ENCODE measurements at places on chromosomes 4 and X.

DNA sequence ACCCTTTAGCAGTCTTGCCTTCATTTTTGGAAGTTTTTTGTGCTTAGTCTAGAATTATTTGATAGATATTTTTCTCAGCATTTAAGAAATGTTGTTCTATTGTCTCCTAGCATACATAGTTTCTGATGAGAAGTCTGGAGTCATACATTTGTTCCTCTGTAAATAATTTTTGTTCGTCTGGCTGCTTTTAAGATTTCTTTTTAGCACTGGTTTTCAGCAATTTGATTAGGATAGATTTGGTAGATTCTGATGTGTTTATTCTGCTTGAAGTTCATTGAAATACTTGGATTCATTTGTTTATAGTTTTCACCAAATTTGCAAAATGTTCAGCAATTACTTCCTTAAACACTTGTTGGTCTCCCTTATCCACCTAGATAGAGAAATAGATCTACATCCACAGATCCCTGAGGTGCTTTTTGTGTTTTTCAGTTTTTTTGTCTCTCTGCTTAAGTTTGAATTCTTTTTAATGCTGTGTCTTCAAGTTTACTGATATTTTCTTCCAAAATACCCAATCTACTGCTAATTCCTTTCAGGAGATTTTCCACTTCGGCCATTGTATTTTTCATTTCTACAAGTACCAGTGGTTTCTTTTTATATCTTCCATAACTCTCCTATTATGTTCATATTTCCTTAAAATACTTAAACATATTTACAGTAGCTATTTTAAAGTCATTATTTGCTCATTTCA, 64.9 kb downstream of the ABLIM2 start:
- no peak for DNase-seq

DNA sequence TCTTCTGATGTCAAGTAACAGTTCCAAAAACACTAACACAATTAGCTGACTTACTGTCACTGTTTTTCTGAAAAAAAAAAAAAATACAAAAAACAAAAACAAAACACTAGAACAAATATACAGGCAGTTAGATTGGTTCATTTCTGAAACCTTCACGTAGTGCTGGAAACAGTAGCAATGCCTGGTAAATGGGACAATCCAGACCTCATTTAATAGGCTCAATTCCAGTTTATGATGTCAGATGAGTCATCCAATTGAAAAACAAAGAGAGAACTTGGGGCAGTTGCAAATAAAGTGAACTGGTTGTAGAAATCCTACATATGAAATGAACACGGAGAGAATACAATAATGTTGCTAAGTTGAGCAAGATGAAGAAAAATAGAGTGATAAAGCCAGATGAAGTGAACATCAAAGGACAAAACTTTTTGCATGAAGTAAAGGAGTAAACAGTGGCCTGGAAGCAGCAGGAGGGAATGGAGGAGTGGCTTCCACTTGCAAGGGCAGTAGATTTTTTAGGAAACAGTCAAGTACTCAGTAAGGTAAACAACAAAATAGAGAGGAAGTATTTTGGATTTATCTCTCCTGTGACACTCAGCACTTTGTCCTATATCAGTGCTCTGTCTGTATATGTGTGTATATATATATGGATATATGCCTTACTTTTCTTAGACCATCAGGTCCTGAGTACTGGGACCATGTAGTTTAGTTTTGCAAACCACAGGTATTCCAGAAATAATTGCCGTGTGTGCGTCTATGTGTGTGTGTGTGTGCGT, 39.3 kb upstream of the MAGEA10 start:
- DNase-seq, result no peak

DNA sequence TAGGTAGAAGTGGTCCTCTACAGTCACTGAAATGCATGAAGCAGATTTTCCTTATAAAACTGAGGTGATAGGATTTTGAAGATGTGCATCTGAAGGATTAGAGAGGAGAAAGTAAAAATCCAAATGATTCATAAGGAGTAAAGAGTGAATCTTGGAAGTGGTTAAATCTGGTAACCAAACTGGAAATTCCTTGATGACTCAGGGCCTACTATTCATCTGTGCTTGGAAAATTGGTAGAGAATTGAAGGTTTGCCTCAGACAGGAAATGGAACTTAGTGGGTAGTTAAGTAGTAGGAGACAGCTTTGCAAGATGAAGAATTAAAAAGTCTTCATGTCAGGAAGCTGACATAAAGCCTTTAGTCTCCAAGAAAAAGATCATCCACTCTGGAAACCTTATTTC, 368.9 kb upstream of the CTSO start:
- peak; percentile 76 for DNase-seq

- DNase-seq, result peak; percentile 47
These were observed 133.0 kb downstream of the RAPGEF2 start for GRCh38 chr4:159235779-159236368.

- peak; percentile 40 for DNase-seq
These were observed 13.7 kb downstream of the DDX60 start for GRCh38 chr4:168304744-168305459.

- DNase-seq, result no peak
These were observed 19.9 kb upstream of the PABPC5 start for GRCh38 chrX:91414713-91415112.

DNA sequence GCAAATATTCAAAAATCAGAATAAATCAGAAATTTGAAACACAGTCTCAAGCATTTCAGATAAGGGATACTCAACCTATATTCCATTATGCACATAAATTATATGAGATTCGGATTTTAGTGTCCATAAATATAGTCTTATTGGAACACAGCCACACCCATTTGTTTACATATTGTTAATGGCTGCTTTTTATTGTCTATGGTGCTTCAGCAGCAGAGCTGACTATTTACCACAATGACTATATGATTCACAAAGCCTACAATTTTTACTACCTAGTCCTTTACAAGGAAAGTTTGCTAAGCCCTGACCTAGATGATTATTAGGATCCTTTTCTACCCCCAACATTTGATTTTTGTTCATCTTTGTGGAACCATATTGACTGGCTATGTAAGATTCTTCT, 63.9 kb downstream of the IL1RAPL1 start:
- no peak for DNase-seq

GRCh38 chrX:49910344-49910743, 12.1 kb upstream of the CLCN5 start:
- no peak for DNase-seq

- no peak for DNase-seq
These were observed 35.8 kb downstream of the PSAPL1 start for GRCh38 chr4:7398788-7399439.

- no peak for DNase-seq
These were observed 2.1 kb downstream of the ELOVL6 start for GRCh38 chr4:110196206-110196870.

GRCh38 chr4:166481055-166481454, 608.0 kb downstream of the TLL1 start:
- DNase-seq, result no peak

DNA sequence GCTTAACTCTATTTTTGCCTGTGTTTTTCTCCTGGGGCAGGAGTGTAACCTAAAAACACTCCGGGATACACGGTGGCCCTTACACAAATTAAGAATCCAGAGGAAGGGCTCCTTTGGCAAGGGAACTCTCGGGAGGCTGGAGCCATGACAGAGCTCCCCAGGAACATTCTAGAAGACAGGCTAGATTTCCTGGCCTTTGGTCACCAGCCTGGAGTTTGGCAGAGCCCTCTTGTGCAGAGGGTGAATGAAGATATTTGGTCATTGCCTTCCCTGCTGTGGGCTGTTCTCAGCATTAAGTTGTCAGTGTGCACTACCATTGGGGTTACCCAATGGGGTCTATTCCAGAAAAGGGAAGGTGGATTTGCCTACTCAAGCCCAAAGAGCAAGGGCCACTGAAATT, 53.8 kb upstream of the LNX1 start:
- DNase-seq, result no peak

DNA sequence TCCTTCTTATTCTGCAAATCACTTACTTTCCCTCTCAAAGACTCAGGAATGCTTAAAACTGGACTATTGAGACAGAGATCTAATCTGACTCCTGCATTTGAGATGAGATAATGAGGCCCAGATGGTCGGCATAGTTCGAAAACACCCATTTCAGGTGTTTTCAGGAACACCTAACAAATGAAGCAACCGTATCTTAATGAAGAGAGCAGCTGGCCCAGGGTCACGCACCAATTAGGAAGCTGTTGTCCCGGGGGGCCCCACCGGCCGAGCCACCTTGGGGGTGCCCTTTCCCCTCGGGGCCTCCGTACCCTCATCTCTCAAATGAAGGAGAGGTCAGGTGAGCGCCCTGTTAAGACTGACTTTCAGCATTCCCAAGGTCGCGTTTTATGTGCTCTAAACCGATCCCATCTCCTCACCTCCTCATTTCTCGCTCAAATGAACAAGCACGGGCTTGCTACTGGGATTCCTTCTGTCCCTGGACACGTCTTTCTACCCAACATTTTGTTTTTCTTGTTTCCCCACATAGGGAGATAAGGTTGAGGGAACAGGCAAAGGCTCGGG, 824 bp downstream of the LRPAP1 start:
- DNase-seq, result peak; percentile 8

DNA sequence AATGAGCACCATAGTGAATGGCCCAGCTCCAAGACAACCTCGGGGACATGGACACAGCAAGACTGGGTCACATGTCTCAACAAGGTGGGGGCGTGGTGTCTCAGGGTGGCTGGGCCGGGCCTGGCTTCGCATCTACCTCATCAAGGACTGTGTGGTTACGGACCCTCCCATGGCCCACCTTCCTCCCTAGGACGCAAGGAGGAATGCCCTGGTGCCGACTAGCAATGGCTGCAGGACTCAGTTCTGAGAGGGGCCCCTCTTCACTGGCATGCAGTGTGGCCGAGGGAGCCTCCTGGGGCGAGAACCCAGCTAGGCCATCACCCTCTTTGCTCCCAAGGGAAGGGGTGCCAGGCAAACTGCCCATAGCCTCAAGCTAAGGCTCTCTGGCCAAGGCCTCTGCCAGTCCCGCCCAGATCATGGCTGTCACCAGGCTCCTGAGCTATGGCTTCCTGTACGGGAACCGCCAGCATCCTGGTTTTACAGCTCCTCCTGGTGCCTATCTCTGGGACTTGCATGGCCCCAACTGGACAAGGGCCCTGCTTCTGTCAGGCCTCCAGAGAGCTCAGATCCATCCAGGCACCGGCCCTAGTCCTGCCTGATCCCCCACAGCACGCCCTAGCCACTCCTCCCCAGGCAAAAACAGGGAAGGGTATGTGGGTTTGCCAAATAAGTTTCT, 218.0 kb upstream of the AGTR2 start:
- DNase-seq, result no peak
